ENCODE measurements at places on chromosomes 2 and 18. TPM values are rescaled to one million over a fixed set of nuclear protein-coding genes. Genes with fewer than 3 reads are reported as not detected.

DNA sequence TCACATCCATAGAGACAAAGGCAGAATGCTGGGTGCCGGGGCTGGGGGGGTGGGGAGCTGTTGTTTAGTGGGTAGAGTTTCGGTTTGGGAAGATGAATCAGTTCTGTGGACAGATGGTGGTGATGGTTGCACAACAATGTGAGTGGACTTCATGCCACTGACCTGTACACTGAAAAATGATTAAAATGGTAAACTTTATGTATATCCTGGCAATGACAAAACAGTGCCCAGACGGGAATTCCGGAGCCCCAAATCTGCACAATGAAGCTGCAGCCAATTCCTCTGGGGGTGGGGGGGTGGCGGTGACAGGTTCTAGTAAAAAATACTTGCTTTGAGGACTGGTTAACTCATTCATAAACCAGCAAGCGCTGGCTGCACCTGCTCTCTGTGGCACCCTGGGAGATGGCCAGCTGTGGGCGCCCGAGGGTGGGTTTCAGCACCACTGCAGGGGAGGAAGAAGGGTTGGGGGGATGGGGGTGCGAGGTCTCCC lies 81.8 kb upstream of the HPCAL1 start:
- DNase-seq = no peak

GRCh38 chr18:6625481-6625880 lies 104.0 kb upstream of the ARHGAP28 start:
- no peak for DNase-seq

- no peak for DNase-seq
These were observed 8.1 kb upstream of the TYMS start for GRCh38 chr18:649341-649740.

DNA sequence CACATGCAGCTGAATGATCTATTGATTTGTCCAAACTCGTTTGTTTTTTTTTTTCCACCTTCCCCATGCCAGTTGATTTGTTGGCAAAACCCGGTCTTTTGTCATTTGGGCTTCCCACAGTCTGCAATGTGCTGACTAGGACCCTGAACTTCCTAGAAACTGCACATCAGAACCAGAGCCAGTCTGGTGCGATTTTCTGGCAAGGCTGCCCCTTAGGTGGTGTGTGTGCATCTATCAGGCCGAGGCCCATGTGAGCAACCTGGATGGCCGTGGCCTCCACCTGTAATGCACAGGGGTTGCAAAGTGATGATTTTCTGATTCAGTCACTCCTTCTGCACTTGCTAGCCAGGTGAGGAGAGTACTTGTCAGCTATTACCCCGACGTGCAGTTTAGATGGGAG lies 47.8 kb downstream of the NCK2 start:
- no peak for DNase-seq

DNA sequence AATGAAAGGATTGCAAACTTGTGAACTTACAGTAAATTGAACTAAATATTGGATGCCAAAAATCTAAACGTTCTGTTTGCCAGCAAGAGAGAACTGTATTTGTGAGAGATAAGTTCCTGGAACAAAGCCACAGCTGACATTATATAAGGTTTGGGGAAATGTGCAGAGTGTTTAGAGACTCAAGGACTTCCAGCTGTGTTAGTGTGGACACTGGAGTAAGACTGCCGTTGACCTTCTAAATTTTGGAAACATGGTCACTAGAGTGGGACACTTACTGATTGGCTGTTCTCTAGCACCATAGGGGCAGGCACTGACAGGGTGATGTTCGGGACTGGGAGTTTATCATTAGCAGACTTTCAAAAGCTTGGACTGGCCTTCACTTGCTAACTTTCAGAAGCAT lies 40.5 kb downstream of the SCN9A start:
- no peak for DNase-seq

DNA sequence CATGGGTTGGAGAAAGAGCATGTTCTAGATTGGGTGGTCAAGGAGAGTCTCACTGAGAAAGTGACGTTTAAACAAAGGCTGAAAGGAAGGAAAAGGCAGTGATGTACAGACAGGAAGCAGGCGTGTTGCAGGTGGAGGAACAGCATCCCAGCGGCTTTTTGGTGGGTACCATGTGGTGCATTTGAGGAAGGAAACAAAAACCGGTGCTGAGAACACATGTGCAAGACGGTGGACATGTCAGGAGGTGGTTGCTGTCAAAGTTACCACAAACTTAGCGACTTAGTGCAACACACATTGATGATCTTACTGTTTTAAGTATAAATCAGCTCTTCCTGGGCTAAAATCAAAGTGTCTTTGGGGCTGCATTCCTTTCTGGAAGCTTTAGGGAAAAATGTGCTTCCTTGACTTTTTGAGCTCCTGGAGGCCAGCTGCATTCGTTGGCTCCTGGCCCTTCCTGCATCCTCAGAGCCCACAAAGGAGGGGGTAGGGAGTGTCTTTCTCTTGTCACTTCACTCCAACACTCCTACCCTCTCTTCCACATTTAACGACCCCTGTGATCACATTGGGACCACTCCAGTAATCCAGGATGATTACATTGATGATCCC lies 380.6 kb downstream of the FBXO15 start:
- no peak for DNase-seq

DNA sequence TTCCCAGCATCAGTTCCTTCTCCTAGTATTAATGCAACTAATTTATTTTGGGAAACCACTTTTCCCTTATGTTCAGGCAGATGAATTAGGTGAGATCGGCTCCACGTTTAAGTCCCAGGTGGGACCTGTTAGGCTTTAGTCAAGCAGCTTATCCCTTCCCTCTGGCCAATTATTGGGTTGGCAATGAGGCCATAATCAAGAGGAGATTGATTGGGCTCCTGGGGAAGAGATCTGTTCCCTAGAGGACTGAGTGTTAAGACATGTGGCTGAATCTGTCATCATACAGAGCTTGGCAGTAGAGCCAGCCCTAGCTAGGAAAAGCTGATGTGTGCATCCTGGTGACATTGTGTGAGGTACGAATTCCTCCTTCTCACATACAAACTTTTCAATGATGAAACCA lies 104.4 kb downstream of the PTH2R start:
- no peak for DNase-seq

- DNase-seq = no peak
These were observed 133.1 kb downstream of the TXNL1 start for GRCh38 chr18:56505293-56505692.

GRCh38 chr18:76765649-76766048 lies 56.7 kb upstream of the ZNF236 start:
- DNase-seq = no peak

DNA sequence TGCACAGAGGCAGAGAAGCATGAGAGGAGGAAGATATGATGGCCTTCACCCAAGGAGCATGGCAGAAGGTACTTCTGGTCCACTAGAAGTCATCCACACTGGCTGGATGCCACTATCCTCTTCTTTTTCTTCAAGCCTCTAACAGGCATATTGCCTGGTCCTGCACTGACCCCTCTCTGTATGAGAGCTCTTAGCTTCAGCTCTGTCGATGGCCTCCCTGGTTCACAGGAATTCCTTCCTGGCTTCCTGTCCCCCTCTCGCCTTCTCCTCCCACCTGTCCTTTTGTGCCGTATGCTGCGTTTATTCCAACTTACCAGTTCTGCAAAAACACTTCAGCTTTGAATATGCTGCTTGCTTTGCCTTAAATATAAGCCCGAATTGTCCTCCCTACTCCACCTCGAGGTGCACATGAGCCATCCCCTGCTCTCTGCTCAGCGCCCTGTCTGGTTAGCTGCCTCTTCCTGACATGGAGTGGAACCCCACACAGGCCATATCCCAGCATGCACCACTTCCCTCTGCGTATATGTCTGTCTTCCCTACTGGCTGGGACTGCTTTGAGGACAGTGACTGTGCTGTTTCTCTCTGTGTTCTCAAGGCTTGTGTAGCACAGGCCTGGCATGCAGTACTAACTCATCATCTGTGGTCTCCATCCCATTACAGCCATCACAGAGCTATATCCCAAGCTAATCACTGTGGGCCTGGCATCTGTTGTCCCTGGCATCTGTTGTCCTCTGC lies 474.9 kb downstream of the EIPR1 start:
- no peak for DNase-seq

- no peak for DNase-seq
These were observed 375.0 kb upstream of the ZEB2 start for GRCh38 chr2:144894612-144895599.

GRCh38 chr2:169464882-169465281 lies 14.4 kb upstream of the BBS5 start:
- no peak for DNase-seq

- no peak for DNase-seq
These were observed 99.9 kb upstream of the NRP2 start for GRCh38 chr2:205582366-205582765.

DNA sequence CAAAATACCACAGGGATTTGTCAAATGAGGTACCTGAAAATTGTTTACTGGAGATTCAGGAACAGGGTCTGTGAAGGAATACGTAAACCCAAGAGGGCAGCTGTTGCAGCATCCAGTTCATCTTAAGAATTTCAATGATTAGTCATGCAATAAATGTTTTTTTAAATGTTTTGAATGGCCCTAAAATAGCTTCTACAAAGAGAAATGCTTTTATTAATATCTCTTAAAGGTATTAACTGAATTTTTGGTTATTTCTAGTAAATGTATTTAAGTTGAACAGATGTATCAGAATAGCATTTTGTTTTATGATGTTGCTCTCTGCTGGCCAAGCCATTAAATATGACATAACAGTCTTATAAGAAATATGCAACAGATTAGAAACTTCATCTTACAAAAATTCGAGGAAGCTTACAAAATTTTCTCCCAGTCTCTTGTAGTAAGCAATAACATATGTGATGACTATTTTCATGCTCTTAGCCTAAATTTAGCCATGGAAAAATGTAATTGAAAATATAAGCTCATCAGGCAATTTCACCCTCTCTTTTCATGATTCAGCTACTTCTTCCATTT lies 863.9 kb downstream of the SUCLG1 start:
- DNase-seq = no peak

GRCh38 chr2:108541451-108541850 lies 7.2 kb downstream of the LIMS1 start:
- no peak for DNase-seq

DNA sequence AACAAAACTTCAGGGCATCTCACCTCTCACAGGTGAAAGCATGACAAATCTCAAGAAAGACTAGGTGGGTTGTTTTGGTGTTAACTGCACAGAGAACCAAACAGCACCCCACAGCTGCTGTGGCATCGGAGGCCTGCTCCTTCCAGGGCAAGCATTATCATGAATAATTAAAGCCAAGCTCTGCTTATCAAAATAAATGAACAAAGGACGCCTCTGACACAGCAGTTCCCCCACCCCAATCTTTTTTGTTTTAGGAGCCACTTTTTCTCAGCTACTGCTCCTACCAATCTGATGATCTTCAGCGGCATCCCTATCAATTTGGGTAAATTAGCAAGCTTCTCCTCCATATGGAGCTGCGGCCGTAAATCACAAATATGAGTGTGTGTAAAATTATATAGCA lies 58.6 kb downstream of the KLF7 start:
- DNase-seq = no peak

GRCh38 chr2:108616751-108617161 lies 82.5 kb downstream of the LIMS1 start:
- DNase-seq = no peak

DNA sequence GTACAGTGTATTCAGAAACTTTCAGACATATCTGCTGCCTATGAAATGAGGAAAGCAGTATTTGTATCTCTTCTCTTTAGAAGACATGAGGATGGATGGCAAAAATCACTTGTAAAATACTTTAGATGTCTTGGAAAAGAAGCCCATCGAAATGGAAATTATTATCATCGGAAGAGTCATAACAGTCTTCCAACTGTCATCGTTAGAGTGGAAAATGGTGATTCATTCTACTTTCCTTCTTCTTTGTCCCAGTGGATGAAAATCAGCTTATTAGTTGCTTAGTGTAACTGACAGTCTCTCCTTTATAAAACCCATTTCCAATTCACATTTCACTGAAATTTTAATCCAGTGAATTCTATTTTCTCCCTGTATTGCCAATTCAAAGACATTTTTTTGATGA lies 1323.7 kb upstream of the PIK3C3 start:
- DNase-seq = no peak

- DNase-seq = no peak
These were observed 17.3 kb upstream of the PSD4 start for GRCh38 chr2:113156278-113157117.

DNA sequence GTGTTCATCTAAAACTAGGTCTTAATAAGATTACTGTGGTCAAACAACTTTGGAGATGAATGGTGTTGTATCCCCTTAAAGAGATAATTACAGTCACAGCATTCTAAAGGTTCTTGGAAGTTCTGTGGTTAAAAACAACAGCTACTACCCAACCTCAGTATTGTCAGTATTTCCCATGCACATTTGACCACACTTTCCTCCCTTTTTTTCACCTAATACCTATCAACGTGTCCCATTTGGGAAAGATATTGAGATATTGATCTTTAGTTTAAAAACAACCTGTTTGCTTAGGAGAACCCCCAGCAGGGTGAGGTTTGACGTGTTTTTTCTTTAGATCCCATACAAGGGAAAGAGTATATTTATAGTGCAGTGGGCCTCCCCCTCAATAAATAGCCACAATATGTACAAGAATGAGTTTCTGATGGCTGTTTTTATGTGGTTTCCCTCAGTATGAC lies 65.6 kb downstream of the WDR7 start:
- no peak for DNase-seq

DNA sequence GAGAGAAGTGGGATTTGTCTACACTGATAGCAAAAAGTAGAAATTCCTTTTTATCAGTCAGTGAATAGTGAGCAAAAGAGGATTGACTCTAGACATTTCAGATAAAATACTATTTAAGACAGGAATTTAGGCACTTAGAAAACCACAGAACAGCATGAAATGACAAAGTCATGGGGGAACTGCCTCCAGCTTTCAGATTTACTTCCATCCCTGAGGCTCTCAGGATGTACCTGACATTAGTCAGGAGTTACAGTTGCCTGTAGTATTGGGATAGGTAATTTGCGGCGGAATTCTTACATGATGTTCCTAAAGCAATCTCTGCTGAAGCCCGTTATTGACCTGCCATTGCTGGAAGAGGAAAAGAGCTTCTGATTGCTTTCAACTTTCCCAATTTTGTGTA lies 337.1 kb upstream of the MAP2 start:
- DNase-seq = no peak

- DNase-seq = no peak
These were observed 6.2 kb upstream of the INPP4A start for GRCh38 chr2:98438190-98439133.

GRCh38 chr18:75364512-75365253 lies 62.8 kb downstream of the SMIM21 start:
- DNase-seq = no peak

- no peak for DNase-seq
These were observed 238.2 kb downstream of the SATB2 start for GRCh38 chr2:199219551-199219950.

DNA sequence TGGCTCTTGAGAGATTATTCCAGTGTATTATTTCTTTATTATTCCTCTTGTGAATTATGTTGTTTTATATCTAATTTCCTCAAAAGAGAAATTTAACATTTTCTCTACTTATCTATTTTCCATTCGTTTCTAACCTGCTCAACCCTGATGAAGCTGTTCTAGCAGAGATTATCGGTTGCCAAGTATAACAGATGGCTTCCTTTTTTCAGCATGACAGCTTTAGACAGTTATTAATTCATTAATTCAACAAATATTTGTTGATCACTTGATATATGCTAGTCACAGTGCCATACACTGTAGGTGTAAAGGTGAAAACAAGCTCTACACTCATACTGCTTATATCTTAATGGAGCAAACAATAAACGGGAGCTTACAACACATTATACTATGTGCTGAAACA lies 137.9 kb upstream of the UBE2E3 start:
- DNase-seq = no peak

FAM110C gene
- total RNA-seq = 4.0 TPM

CCDC68 gene
- total RNA-seq = 4.1 TPM

HJURP gene
- not detected for total RNA-seq

FARSB gene
- total RNA-seq = 17.8 TPM

POTEI gene
- total RNA-seq = not detected

CDK15 gene
- 0.22 TPM for total RNA-seq

NAT8 gene
- total RNA-seq = not detected

RAD51AP2 gene
- total RNA-seq = 0.43 TPM

Data from cardiac septum (tissue), 1 donor.